T-helper 17 cell (primary cell): ENCODE measurements at places on chromosomes 7 and 10. TPM values are rescaled to one million over a fixed set of nuclear protein-coding genes. Genes with fewer than 3 reads are reported as not detected.

Gene VPS41
- 45.8 TPM for total RNA-seq

DNA sequence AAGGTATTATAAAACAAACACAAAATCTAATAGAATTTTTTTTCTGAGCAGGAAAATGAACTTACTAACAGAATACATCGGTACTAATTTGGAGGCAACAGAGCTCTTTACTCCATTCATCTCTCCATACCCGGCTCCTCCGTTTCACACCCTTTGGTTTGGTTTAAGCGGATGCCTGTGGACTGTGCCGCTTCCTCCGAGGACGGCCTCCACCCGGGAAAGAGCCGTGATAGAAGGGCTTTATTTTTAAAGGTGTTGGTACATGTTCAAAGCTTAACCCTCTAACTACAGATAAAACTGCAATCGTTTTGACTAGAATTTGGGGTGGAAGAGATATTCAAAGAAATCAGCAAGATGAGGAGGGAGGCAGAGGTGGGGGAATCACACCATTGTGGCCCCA lies 1.9 kb downstream of the VIPR2 start:
- DNase-seq, result no peak

DNA sequence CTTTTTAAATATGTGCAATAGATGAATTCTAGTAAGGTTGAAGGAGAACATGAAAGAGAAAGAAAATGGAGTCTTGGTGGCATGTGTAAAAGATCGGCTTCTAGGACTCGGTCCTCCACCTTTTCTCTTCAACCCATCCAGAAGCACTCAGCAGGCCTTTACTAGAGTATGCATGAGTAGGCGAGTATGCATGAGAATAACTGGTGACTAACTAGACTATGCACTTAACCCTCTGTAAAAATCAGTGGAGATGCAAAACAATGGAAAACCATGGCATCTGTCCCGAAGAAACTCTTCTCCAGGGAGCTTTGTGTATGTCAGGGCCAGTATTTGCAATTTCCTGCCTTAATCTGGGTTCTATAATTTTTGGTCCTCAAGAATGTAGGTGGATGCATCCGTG lies 40.0 kb upstream of the GRB10 start:
- no peak for DNase-seq

GRCh38 chr10:93600446-93601145 lies 439 bp downstream of the RBP4 start:
- no peak for DNase-seq
